ENCODE measurements at places on chromosomes 13 and 19. TPM values are rescaled to one million over a fixed set of nuclear protein-coding genes. Genes with fewer than 3 reads are reported as not detected.

The STOML3 gene
- not detected for total RNA-seq

The MTUS2 gene
- total RNA-seq = 0.41 TPM

The OSCAR gene
- total RNA-seq = 59.5 TPM

The MBD3L2B gene
- not detected for total RNA-seq

The MEX3D gene
- total RNA-seq = 25.3 TPM

The HAUS5 gene
- total RNA-seq = 8.9 TPM

The AKAP8L gene
- total RNA-seq = 95.5 TPM

The LMTK3 gene
- total RNA-seq = 7.1 TPM

DNA sequence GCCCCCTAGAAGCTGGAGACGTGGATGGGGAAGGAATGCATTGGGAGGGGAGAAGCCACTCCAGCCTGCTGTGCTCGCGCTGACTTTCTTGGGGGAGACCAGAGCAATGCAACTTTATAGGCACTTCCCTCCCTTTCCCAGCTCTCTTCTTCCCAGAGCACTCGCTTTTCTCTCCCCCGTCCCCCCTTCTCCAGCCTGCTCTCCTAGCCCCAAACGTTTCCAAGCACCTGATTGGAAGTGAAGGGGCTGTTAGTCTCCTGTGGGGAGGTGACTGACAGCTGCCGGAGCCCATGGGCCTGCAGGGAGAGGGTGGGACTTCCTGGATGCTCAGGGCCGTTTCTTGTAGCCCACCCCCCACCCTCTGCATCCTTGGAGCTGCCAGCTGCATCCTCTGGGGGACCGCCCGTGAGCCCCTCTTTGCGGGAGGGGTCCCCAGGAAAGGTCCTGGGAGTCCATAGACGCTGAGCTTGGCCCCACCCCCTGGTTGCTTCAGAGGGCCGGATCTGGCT, 2.5 kb downstream of the HDGFL2 start:
- H3K27ac ChIP-seq = no peak overlapping the region
- H3K4me1 ChIP-seq = peaks cover 22% of the 10 kb centered on the region
- H3K36me3 ChIP-seq = peaks cover 27% of the 10 kb centered on the region
- H3K27me3 ChIP-seq = no peaks in the 10 kb centered on the region
- DNase-seq = no peak

GRCh38 chr13:114140906-114141250, 8.5 kb upstream of the RASA3 start:
- no peaks in the 10 kb centered on the region for H3K27me3 ChIP-seq
- no peak for DNase-seq
- H3K36me3 ChIP-seq = no peaks in the 10 kb centered on the region
- no peak overlapping the region for H3K4me3 ChIP-seq
- H3K4me1 ChIP-seq = peaks cover 13% of the 10 kb centered on the region

GRCh38 chr19:29265436-29265835, 52.5 kb upstream of the UQCRFS1 start:
- H3K4me3 ChIP-seq = no peak overlapping the region
- H3K27me3 ChIP-seq = peaks cover 12% of the 10 kb centered on the region
- H3K27ac ChIP-seq = no peak overlapping the region
- no peaks in the 10 kb centered on the region for H3K4me1 ChIP-seq

GRCh38 chr13:106702505-106702904, 134.6 kb upstream of the ARGLU1 start:
- DNase-seq = no peak

DNA sequence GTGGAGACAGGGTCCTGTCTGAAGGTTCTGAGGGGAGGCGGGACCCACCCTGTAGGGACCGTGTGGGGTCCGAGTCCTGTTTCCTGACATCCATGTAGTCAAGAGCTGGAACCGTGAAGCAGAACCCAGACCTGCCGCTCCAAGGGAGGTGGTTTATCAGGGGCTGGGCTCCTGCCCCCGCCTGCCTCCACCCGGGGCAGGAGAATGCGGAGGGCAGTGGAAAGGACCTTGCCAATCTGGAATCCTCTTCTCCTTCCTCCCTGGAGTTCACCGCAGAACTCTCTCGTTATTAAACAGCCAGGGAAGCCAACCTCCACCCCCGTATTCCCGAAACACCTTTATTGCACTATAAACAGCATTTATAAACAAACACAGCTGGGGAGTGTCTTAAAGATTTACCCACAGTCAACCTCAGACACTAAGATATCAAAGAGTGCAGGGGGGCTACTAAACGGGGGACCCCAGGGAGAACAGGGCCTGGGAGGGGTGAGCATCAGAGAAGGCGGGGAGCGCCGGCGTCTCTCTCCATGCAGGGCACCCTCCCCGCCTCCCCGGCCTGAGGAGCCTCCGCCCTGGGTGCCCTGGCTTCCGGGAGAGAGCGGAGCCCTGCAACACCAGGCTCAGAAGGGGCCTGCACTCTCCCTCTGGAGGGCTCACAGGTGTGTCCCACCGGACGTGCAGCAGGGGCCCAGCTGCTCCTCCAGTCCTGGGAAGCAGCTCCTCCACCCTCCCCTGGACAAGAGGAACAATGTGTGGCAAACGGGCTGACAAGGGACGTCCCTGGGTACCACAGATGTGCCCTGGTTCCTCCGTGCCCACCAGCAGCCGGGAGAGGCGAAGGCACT, 3.6 kb downstream of the C2CD4C start:
- H3K4me1 ChIP-seq = peaks cover 13% of the 10 kb centered on the region
- no peak overlapping the region for H3K27ac ChIP-seq
- peaks cover 30% of the 10 kb centered on the region for H3K27me3 ChIP-seq
- H3K36me3 ChIP-seq = no peaks in the 10 kb centered on the region
- peak; percentile 60 for DNase-seq

- H3K4me3 ChIP-seq = no peak overlapping the region
- H3K4me1 ChIP-seq = peaks cover 72% of the 10 kb centered on the region
- peaks cover 15% of the 10 kb centered on the region for H3K36me3 ChIP-seq
- H3K27me3 ChIP-seq = no peaks in the 10 kb centered on the region
- H3K27ac ChIP-seq = peak overlapping the region; percentile 2
These were observed 4.9 kb downstream of the NAPA start for GRCh38 chr19:47509973-47510372.

DNA sequence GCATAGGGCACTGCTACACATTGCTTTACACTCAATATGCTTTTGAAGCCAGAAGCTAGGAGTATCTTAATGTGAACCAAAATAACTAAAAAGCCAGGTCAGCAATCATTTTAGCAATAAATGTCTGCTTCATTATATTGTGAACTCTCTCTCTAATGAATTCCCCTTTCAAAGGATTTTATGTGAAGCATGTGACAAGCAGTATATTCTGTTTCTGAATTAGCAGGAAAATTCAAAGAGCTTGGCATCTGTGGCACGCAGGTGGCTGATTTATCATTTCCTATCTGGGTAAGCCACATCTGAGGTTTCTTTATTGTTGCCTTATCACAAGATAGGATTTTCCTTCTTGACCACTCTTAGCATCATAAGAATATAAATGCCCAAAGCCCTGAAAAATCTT, 56.8 kb upstream of the KLF12 start:
- no peaks in the 10 kb centered on the region for H3K4me1 ChIP-seq
- no peaks in the 10 kb centered on the region for H3K36me3 ChIP-seq
- H3K27me3 ChIP-seq = no peaks in the 10 kb centered on the region
- no peak for DNase-seq

GRCh38 chr19:3142781-3143337, 7.0 kb downstream of the GNA15 start:
- DNase-seq = no peak
- H3K27me3 ChIP-seq = no peaks in the 10 kb centered on the region
- H3K27ac ChIP-seq = peak overlapping the region; percentile 84
- H3K4me1 ChIP-seq = peaks cover 19% of the 10 kb centered on the region

DNA sequence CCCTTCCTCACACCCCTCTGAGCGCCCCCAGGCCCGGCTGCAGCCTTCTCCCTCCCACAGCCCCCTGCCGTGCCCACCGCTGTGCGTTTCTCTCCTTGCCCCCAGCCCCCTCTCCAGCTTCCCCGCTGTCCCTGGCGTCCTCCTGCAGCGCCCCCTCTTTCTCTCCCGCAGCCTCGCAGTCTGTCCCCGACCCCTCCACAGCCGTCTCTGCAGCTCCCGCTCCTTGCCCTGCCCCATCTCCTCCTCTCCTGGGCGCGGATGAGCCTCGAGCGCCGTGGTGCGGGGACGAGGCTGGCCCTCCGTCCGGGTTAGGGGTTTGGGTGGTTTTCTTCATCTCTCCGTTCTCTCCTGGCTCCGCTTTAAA, 1.1 kb downstream of the KMT5C start:
- peaks cover 6% of the 10 kb centered on the region for H3K36me3 ChIP-seq
- H3K4me3 ChIP-seq = peak overlapping the region; percentile 67
- DNase-seq = no peak
- H3K27me3 ChIP-seq = no peaks in the 10 kb centered on the region

- DNase-seq = peak; percentile 77
- peak overlapping the region; percentile 71 for H3K27ac ChIP-seq
These were observed 36.6 kb upstream of the POMP start for GRCh38 chr13:28622286-28622685.

DNA sequence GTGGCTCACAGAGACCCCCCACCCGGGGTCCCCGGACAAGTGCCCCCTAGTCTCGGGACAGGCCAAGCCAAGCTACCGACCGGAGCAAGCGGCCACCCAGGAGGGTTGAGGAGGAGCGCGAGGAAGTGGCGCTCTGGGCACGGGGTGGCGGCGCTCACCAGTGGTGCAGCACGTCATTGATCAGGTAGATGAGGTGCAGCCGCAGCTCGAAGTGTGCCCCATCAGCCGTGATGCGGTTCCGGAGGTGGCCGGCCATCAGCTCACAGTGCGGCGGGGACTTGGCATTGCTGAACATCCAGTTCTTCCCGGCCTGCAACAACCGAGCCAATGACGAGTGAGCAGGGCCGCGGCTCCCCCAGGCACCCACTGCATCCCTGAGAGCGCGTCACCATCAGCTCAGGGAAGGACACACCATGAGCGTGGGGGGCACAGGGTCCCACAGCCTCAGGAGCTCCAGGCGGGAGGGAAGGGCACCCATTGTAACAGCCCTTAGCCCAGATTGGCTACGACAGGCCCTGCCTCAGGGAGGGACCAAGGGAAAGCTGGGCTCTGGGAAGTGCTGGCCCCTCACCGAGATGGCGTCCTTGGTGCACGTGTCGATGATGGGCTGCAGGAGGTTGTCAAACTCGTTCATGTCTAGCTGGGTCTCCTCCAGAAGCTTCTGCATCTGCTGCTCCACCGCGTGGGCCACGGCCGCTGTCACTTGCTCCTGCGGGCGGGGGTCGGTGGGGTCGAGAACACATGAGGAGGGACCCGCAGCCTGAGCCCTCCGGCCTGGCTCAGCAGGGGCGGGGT, 9.6 kb downstream of the CHERP start:
- no peak overlapping the region for H3K4me3 ChIP-seq
- no peak for DNase-seq
- no peaks in the 10 kb centered on the region for H3K4me1 ChIP-seq
- no peaks in the 10 kb centered on the region for H3K27me3 ChIP-seq

DNA sequence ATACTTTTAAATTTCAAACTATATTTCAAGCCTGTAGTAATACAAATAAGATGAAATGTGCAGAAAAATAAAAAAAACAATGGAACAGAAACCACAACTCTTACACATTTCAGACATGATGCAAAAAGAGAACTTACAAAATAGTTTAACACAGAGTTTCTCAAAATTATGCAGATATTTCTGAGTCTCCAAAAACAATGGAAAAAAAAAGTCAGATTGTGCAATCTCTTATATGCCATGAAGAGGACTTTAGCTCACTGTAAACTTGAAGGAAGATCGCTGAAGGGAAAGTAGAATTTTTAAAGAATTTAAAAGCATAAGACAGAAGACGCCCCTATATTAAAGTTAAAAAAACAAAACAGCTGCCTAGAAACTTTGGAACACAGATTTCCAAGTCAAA, 20.4 kb downstream of the ZNF708 start:
- H3K36me3 ChIP-seq = peaks cover 40% of the 10 kb centered on the region
- no peaks in the 10 kb centered on the region for H3K4me1 ChIP-seq
- H3K27me3 ChIP-seq = no peaks in the 10 kb centered on the region

GRCh38 chr13:102901056-102901455, 55.2 kb downstream of the ERCC5 start:
- no peak overlapping the region for H3K4me3 ChIP-seq
- no peaks in the 10 kb centered on the region for H3K4me1 ChIP-seq
- DNase-seq = no peak
- no peak overlapping the region for H3K27ac ChIP-seq
- no peaks in the 10 kb centered on the region for H3K36me3 ChIP-seq

GRCh38 chr19:38656171-38656981, 8.9 kb downstream of the ACTN4 start:
- peaks cover 100% of the 10 kb centered on the region for H3K4me1 ChIP-seq
- no peak for DNase-seq
- H3K4me3 ChIP-seq = no peak overlapping the region
- H3K27ac ChIP-seq = peak overlapping the region; percentile 90
- H3K27me3 ChIP-seq = no peaks in the 10 kb centered on the region
- H3K36me3 ChIP-seq = peaks cover 14% of the 10 kb centered on the region

DNA sequence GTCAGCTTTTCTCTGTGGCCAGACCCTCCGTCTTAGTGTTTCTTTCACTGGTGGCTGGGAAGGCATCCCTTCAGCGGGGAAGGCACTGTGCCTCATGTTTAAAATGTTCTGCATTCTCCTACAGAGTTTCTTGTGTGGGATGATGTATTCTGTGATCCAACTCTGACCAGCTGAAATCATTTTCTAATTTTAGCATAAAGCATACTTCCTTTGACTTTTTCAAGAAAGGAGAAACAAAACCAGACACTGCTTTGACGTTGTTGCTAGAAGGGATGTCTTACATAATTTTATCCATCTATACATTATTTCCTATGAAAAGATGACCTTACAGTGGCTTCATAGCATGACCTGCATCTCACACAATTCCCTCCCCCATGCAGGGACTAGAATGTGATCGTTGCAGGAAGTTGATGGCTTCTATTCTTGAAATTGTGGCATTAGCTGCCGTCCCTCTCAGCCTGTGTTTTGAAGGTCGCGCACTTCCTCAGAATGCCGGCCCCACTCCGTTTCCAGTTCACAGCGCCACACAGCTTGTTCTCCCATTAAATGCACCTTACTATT, 38.6 kb upstream of the TEX29 start:
- peak overlapping the region; percentile 43 for H3K27ac ChIP-seq
- DNase-seq = no peak
- H3K36me3 ChIP-seq = peaks cover 88% of the 10 kb centered on the region
- H3K4me3 ChIP-seq = no peak overlapping the region
- peaks cover 5% of the 10 kb centered on the region for H3K4me1 ChIP-seq
- H3K27me3 ChIP-seq = no peaks in the 10 kb centered on the region

DNA sequence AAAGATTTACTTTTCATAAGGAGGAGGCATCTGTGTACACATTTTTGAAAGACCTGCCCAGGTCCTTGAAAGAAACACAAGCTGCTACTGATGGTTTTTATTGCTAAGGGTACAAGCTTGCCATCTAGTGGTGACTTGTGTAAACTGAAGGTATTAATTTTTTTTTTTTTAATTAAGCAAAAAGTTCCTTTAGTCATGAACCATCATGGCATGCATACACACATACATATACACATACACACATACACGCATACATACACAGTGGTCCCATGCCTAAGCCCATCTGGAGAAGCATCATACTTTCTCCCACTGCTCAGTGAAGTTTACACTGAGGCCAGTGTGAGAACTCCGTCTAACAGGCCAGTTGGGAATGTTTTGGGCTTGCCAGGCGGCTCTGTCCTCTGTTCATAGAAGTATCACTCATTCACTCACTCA, 312.5 kb downstream of the DCLK1 start:
- no peak overlapping the region for H3K27ac ChIP-seq
- H3K4me1 ChIP-seq = no peaks in the 10 kb centered on the region
- H3K36me3 ChIP-seq = no peaks in the 10 kb centered on the region
- no peak overlapping the region for H3K4me3 ChIP-seq

Measured in upper lobe of right lung (tissue), 1 donor.